Stimulated activated CD8-positive, alpha-beta memory T cell treated with anti-CD3 and anti-CD28 coated beads, Interleukin-15, amount 100 ng/mL, for 24 hours (primary cell): ENCODE measurements at places on chromosomes 16 and 17.

DNA sequence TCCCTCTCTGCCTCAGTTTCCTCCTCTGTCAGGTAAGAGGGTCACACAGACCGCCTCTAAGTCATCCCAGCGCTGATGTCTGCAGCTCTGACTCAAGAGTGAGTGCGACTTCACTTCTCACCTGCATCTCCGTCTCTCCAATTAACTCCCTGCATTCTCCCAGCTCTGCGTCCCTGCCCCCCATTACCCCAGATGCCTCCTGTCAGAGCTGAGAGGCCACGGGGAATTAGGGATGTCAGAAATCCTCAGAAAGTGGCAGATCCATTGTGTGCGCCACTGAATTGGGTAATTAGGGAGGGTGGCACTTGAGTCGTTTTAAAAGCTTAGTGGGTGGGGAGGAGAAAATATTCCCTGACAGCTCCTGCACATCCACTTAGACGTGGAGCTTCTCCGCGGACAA, 885.4 kb upstream of the EEF2KMT start:
- DNase-seq = no peak

DNA sequence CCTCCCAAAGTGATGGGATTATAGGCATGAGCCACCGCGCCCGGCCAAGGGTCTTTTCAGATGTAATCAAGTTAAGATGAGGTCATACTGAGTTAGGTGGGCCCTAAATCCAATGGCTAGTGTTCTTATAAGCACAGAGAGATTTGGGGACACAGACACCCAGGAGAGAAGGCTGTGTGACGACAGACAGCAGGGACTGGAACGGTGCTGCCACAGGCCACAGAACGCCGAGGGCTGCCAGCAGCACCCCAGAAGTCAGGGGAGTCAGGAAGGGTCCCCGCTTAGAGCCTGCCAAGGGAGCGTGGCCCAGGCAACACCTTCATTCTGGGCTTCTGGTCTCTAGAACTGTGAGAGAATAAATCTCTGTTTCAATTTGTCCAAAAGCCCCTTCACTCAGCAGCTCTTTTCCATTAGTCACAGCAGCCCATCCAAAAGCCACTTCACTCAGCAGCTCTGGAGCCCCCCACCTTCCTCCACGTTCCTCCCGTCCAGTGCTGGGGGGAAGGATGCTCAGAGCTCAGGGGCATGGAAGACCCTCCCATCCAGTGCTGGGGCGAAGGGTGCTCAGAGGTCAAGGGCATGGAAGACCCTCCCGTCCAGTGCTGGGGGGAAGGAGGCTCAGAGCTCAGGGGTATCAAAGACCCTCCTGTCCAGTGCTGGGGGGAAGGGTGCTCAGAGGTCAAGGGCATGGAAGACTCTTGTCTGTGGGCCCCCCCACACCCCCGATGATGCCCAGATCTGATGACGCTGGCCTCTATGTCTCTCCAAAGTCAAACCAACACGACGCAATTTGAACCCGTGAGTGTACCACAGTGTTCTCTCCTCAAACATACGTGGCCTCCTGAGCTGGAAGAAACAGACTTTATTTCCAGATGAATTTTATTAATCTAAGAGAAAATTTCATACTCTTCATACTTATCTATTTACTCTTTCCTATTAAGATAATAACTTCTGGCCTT, 11.9 kb downstream of the RAB40B start:
- no peak for DNase-seq

DNA sequence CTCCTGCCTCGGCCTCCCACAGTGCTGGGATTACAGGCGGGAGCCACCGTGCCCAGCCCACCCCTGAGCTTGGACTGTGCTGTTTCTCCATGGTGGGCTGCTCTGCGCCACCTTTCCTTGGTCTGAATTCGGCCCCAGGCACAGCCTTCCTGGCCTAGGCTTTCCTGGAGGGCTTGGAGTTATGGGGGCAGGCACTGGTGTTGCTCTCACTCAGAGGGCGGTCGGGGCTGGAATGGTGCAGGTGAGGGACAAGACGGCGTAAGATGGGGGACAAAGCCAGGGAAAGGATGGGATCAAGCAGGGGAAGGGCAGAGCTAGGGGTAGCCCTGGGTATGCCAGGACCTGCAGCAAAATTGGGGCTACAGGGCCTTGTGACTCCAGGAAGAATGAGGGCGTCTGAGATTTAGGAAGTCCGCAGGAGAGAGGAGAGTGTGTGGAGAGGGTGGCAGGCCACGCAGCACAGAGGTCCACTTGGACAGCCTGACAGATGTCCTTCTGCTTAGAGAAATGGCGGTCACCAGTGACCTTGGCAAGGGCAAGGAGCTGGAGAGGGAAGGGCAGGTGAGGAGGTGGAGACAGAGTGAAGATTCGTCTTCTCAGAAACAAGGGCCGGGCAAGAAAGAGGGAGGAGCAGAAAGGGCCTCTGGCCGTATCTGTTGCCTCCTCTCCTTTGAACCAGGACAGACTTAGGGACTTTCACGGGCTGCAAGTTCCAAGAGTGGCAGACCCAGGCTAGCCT, 1.6 kb upstream of the ATP6V0C start:
- no peak for DNase-seq

DNA sequence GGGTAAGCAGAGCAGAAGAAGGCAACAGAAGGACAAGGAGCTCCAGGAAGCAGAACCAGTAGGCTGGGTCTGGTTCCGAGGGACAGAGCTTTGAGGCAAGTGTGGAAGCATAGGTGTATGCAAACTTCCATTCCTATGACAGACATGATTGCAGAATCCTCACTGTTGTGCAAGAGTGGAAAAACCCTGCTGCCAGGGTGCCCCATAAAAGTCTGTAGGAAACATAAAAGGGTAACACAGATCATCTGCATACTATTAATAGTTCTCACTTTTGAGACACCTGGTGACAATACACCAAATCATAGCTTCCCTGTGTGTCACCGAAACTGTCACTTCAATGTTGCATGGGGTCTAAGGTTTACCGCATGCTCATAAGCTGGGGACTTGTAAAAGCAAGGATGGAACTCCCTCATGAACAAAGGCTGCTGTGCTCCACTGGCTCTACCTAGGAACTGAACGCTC, 39.7 kb downstream of the ARHGAP17 start:
- no peak for DNase-seq

DNA sequence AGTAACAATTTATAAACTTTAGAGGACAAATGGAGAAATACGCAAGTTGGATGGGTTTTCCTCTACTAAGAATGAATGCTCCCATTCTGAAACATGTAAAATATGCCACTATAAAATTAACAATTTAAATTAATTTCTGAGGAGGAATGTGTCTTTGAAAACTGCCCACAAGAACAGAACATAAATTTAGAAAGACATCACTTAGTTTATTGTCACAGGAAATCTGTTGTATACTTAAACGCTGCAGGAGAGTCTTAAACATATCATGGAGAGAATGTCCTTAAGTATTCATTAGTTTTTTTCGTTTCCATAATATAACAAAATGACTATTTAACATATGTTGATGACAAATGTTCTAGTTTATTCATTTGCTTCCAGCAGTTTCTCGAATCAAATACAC, 29.6 kb downstream of the USP32 start:
- no peak for DNase-seq

- DNase-seq = no peak
Observed at GRCh38 chr16:23074423-23074822, 74.8 kb downstream of the USP31 start.

- no peak for DNase-seq
Observed at GRCh38 chr16:12426122-12426521, 377.6 kb downstream of the CPPED1 start.

GRCh38 chr17:70074956-70075355, at the start of gene KCNJ16:
Gene KCNJ16 (plus strand): TSS chr17:70075225. CDS start chr17:70132088, 56,863 bp downstream.
- no peak for DNase-seq
